ENCODE measurements at places on chromosomes 6 and 20.

- no peak for DNase-seq
These were observed 156.8 kb downstream of the DLL1 start for GRCh38 chr6:170134031-170134470.

GRCh38 chr6:134123666-134124208, 71.3 kb upstream of the SLC2A12 start:
- DNase-seq = peak; percentile 76

DNA sequence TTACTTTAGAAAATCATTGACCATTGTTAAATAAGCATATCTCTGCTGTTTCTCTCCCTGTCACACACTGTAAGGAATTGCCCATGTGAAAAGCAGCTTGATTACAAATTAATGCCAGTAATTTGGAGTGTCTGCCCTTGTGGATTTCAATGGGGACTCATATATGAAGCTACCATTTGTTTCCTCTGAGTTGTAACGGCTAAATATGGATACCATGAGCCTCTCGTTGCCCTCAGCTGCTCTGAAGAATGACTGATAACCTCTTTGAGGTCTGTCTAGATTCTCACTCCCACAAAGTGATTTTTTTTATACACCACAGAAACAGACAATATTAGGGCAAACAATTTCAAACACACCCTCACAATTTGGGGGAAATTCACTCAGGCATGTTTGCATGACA, 40.0 kb upstream of the MAFB start:
- DNase-seq = no peak

DNA sequence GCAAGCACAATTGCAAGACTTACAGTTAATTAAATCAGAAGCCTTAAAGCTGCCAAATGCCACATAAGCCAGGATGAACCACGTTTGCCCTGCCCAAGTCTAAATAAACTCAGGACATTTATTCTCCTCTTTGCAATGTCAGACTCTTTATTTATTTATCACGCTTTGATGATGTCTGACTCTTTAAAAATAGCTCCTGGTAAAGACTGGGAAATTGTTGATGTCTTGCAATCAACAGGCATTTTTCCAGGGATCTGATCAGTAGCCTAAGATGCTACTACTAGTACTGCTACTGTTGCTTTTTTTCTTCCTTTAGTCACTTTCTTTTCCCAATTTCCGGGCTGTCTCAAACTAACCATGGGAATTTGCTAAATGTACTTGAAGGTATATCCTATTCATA, 365.8 kb upstream of the MARCKS start:
- no peak for DNase-seq

- DNase-seq = no peak
These were observed 224.5 kb downstream of the BCKDHB start for GRCh38 chr6:80330961-80331360.

DNA sequence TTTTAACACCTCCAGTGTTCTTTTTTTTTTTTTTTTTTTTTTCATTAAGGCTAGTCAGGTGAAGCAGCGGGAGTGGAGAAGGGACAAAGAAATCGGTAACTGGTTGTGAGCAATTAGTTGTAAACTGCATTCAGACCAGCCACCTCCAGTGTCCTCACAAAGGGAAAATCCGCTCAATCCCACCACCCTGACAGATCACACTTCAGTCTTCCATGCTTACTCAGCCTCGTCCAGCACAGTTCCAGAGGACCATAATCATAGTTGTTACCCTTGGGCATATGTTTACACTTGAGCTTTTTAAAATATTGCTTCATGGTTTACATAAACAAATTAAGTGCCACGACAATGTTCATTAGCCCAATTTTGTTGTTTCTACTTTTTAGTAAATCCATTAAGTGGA, 10.2 kb downstream of the DYNLRB1 start:
- no peak for DNase-seq

DNA sequence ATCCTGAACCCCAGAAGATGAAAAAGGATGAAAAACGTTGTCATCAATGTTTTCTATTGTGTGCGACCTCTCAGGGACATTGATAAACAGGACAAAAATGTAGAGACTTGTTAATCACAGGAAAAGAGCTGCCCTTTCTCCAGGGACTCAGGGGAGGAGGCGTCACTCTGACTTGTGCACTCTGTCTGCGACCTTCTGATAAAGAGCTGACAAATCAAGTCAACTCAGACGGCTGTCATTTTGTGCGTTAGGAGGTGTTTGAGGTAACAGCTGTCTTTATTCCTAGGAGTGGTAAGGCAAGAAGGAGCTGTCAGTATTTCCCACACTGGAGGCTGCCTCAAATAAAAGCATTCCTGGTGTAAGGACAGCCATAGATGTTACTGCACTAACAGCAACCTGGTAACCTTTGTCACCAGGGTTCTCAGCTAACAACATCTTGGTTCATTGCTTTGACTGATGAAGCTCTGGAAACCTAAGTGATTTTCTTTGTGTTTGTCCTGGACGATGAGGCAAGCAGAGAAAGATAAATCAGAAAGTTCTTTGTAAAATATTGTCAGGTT, 38.6 kb upstream of the NXT1 start:
- no peak for DNase-seq

GRCh38 chr6:75481936-75482593, 11.5 kb downstream of the FILIP1 start:
- DNase-seq = no peak

DNA sequence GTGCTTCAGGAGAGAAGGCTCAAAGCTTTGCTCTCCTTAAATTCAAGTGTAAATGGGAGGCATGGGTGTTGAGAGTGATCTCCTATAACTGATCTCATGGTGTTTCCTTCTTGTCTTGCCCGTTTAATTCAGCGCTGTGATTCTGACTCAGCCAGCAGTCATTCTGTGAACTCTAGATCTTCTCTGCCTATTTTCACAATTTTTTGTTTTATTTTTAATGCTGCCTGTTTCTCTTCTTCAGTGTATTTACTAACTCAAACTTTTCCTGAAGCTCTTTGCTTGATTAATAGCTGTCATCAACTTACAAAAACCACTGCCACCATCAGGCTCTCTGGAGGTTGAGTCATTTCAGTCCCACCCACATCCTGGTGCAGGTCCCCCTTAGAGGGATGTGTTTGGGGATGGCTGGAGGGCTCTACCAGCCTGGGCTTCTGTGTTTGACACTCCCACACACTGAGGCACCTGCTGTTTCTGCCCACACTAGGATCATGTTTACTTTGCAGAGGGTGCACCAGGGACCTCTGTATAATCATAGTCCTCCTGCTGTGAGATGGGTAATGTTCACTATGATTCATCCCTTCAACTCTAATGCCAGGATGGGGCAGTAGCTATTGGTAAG, 94.0 kb downstream of the SHLD1 start:
- peak; percentile 34 for DNase-seq

- no peak for DNase-seq
These were observed 1287.0 kb upstream of the GJE1 start for GRCh38 chr6:140845701-140846100.

GRCh38 chr6:13729891-13730290, 18.3 kb upstream of the RANBP9 start:
- no peak for DNase-seq

DNA sequence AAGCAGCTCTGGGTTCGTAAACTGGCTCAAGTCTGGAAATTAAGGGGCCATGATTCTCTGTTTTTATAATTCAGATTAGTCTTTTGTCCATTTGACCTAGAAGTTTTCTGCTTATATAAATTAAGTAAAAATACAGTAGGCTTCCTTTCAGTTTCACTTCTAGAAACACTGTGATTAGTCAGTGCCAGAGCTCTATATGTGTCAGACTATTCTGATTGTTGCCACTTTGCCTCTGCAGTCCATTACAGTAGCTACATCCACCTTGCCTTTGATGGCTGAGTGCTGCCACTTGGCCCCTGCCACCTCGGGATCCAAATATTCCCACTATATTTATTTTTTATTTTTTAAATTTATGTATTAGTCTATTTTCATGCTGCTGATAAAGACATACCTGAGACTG, 7.9 kb downstream of the ZC2HC1B start:
- no peak for DNase-seq

DNA sequence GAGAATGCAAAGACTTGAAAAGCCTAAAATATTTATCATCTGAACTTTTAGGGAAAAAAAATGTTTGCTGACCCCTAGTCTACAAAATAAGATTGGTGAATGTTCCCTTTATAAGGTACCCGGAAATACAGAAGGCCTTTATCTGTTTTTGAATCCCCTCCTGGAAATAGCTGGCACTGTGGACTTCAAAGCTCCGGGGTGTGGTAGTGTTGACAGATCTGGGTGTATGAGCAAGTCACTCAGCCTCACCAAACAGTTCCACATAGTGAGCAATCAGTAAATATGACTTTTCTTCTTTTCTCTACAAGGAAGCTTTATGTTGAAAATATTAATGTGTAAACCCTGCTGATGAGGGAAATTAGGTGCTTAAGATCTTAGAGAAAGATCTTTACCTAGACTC, 29.2 kb upstream of the HTR1B start:
- DNase-seq = no peak

GRCh38 chr6:79231666-79232065, 2.8 kb downstream of the HMGN3 start:
- DNase-seq = no peak

GRCh38 chr6:14660806-14661579, 543.4 kb downstream of the CD83 start:
- no peak for DNase-seq

- DNase-seq = no peak
These were observed 1.7 kb upstream of the NKX2-2 start for GRCh38 chr20:21515300-21516179.

GRCh38 chr6:1481286-1481685, 91.9 kb downstream of the FOXF2 start:
- no peak for DNase-seq

- DNase-seq = no peak
These were observed 197.4 kb upstream of the MOCS1 start for GRCh38 chr6:40131675-40132074.

DNA sequence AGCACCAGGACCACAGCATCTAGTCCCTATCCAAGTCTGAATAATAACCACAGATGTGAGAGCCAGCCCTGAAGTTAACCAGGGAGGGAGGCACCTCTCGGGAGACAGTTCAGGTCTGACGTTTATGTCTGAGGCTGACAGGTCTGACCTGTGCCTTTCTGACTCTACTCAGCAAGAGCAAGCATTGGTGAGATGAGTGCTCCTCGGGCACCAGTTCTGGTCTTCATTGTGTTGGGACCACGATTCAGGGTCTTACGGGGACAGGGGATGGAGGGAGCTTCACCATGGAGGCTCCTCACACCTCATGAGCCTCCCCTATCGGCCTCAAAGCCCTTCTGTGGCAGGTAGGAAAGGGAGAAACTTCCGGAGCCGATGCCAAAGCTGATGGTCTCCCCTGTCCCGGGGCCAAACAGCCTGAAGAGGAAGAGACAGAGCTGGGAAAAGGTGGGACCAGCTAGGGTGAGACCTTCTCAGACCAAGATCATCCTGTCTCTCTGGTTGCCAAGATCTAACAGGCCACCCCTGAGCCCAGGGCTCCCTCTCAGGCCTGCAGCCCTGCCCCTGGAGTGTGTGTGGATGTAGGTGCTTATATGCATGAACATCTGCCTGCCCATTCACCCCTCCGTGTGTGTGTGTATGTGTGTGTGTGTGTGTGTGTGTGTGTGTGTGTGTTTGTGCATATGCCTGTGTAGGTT, 170.5 kb downstream of the VEGFA start:
- DNase-seq = no peak

DNA sequence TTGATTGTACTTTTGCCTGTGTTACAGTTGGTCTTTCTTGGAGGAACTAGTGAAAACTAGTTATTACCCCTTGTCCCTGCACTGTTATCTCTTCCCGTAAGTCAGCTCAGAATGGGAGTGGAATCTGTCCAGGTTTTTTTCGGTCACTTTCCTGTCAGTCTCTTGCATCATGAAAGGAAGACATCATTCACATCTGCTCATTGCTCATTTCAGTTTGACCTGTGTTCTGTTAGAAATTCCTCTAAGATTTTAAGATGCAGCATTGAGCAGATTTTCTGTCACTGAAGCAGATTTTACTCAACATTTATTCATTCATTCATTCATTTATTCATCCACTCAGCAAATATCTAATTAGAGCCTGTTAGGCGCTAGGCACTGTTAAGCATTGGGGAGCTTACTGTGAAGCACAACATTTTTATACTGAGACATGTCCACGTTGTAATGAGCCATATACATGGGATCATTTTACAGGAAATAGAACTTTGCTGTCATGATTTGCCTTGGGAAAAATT, 33.1 kb upstream of the HINT3 start:
- DNase-seq = no peak

GRCh38 chr20:23080521-23080920, 5.6 kb downstream of the CD93 start:
- no peak for DNase-seq

DNA sequence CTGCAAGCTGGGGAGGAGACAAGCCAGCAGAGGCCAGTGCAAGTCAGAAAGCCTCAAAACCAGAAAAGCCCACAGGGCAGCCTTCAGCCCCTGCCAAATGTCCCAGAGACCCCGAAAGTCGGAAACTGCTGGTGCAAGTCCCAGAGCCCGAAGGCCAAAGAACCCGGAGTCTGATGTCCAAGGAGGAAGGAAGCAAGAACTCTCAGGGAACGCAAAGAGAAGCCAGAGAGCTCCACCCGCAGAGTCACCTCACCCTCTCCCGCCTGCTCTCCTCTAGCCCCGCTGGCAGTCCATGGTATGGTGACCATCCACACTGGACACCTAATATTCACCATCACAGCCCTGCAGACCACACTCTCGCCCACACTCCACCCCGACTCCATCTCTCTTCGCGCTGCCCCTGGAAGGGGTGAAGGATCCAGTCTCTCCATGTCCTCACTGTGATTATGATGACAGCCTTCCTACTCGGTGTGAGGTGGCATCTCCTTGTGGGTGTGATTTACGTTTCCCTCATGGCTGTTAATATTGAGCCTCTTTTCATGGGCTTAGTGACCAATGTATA, 10.6 kb downstream of the ULBP3 start:
- no peak for DNase-seq

DNA sequence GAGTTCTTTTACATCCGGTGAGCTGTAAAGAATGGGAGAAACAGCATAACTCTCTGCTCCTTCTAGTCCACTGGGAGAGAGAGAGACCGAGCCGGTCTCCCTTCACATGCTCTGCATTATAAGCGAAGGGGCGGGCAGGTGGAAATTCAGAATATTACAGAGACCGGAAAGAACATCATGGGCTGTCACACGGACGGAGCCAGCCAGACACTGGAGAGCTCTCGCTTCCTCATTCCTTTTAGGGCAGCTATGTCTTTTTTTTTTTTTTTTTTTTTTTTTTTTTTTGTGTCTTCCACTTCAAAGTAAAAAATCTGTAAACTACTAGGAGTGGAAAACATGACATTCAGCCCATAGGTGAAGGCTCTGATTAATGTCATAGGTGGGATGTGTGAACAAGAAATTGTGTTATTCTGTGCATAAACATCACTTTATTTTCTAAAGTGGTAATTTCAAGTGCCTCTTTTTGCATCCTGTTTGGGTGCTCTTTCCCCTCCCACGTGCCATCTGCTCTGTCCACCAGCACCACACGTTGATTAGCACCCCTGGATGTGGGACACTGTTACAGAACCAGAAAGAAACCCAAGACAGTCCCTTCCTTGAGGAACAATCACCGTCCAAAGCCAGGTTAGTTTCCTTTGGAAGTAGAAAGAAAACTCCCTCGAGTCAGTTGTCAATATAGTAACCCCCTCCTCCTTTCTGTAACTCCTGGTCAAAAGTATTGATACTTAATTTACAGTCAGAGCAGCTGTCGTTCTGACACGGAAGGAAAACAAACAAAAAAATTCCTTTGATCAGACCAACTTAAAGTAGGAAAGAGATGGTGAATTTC, at the start of gene TAGAP:
TSS of gene TAGAP (minus strand) at position 93 of the 829 bp plus-strand sequence. CDS start 845 bp downstream, outside the sequence.
- DNase-seq = no peak

Data from NCI-H2227 treated with DMSO at 0.1 percent for 48 hours (cell line).